Endothelial cell of umbilical vein (primary cell): ENCODE measurements at places on chromosomes 3 and 15.

GRCh38 chr3:46105306-46105919 lies 78.1 kb upstream of the XCR1 start:
- no peak overlapping the region for H3K4me3 ChIP-seq
- no peaks in the 10 kb centered on the region for H3K36me3 ChIP-seq
- no peaks in the 10 kb centered on the region for H3K4me1 ChIP-seq

DNA sequence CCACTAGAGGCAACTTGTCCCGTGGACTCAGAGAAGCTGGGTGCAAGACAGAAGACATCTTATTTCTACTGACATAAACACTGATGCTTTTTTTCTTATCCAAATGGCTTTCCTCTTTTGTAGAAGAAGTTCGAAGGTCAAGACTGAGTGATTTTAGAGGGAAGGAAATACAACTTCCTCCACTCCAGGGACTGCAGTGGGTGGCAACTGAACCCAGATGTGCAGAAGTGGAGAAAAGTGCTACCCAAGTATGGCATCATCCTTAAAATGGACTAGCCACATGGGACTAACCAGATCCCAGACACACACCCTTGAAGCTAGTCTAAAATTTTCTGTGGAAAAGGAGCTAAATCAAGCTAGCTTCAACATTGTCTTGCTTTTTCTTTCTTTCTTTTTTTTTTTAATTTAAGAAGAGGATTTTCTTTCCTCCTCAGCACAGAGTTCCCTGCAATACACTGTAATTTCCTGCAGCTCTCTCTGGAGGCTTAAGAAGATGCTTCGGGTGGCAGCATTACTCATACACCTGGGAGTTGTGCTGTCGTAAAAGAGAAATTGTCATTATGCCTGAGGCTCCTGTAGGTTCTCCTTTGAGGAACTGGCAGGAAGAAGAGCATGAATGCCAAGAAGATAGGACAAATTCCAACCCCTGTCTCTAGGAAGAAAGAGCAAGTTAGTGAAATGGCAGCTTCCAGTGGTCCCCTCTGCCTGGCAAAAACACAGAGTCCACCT lies 3.8 kb upstream of the FRMD4B start:
- no peak overlapping the region for H3K27ac ChIP-seq
- no peaks in the 10 kb centered on the region for H3K36me3 ChIP-seq
- no peaks in the 10 kb centered on the region for H3K27me3 ChIP-seq

GRCh38 chr3:44106756-44107155 lies 134.9 kb upstream of the TOPAZ1 start:
- no peaks in the 10 kb centered on the region for H3K36me3 ChIP-seq
- H3K4me3 ChIP-seq = no peak overlapping the region
- DNase-seq = no peak
- no peaks in the 10 kb centered on the region for H3K4me1 ChIP-seq

- H3K4me3 ChIP-seq = no peak overlapping the region
- no peaks in the 10 kb centered on the region for H3K36me3 ChIP-seq
- peak; percentile 79 for DNase-seq
- H3K4me1 ChIP-seq = peaks cover 50% of the 10 kb centered on the region
- no peak overlapping the region for H3K27ac ChIP-seq
Measured at GRCh38 chr3:43770426-43771103, 79.8 kb downstream of the ABHD5 start.

GRCh38 chr3:118984699-118985098 lies 49.9 kb downstream of the IGSF11 start:
- H3K4me3 ChIP-seq = no peak overlapping the region
- H3K27ac ChIP-seq = no peak overlapping the region
- H3K4me1 ChIP-seq = no peaks in the 10 kb centered on the region
- DNase-seq = no peak

GRCh38 chr15:78680431-78681075 lies 39.5 kb upstream of the CHRNB4 start:
- no peaks in the 10 kb centered on the region for H3K27me3 ChIP-seq
- no peak overlapping the region for H3K4me3 ChIP-seq
- no peak overlapping the region for H3K27ac ChIP-seq
- no peak for DNase-seq

DNA sequence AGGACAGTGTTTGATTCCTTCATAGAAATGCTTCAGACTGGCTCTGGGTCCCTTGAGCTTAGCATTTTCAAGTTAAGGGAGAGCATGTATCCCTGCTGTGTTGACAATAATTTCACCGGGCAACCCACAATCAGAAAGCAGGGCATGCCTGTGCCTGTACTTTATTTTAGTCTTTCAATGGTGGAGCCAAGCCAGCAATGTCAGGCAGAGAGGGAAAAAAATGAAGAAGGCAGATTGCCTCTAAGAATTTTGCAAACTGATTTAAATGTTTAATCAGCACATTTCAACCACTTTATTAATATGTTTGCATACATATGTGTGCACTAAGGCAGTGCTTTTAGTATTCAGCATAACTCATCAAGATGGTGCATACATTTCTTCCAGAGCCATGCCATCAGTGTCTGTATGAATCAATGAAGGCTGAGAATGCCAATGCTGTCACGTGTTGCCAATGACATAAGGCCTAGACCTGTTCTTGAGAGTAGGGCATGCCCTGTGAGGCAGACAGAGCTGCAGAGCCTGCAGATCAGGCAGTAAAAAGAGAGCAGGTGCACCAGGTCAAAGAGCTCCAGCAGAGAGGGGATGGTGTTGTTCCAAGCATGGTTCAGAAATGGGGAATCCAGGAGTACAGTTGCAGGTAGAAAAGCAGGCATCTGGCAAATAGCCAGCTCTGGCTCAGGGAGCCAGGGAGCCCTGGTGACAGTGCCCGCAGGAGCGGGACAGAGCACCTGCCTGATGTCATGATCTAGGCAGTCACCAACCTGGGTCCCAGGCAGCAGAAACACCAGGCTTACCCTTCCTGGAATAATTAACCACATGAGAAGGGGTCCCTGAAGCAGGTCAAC lies 508.5 kb downstream of the GABRG3 start:
- DNase-seq = no peak
- H3K27ac ChIP-seq = no peak overlapping the region
- no peaks in the 10 kb centered on the region for H3K36me3 ChIP-seq
- no peaks in the 10 kb centered on the region for H3K27me3 ChIP-seq
- no peak overlapping the region for H3K4me3 ChIP-seq

DNA sequence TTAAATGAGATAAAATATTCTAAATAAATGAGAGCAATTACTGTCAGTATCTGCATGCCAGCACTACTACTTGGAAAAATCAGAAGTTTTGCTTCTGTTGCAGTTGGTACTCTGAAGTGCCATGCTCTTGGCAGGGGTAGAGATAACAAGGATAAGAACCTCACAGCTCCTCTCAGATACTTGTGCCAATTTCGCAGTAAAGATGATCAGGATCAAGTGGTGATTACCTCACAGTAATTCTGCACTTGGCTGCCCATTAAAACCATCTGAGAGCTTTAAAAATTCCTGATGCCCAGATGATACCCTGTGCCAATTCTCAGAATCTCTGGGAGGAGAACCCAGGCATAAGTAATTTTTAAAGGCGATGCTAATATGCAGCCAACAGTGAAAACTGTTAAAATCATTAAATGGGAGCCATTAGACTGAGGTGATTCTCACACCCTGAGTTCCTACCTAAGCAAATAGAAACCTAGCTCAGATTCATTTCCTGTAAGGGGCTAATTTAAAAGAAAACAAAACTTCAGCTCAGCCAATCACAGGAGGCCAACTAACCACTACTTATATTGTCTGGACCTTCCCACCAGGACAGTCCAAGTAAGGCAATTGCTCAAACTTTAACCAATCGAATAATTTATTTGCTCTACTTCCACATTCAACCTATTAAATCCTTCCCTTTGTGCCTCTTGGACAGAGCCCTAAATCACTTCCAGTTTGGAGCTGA lies 171.2 kb downstream of the KCNMB2 start:
- H3K4me3 ChIP-seq = no peak overlapping the region
- no peaks in the 10 kb centered on the region for H3K27me3 ChIP-seq
- no peak overlapping the region for H3K27ac ChIP-seq
- H3K4me1 ChIP-seq = no peaks in the 10 kb centered on the region

DNA sequence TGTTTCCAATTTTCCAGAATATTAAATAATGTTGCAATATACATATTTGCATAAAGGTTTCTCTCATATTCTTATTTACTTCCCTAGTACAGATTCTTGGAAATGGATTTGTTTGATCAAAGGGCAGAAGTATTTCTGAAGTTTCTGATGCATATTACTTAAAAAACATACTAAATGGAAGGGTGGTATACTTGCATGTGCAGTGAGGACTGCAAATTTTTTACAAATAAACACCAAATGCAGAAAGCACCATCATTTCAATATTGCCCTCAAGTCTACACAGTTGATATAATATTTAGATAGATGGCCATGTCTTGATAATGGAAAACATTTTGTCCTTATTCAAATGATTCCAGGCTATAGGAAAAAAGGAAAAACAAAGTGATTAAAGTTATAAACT lies 12.3 kb downstream of the TM4SF18 start:
- peaks cover 5% of the 10 kb centered on the region for H3K4me1 ChIP-seq
- H3K36me3 ChIP-seq = peaks cover 11% of the 10 kb centered on the region
- H3K27me3 ChIP-seq = no peaks in the 10 kb centered on the region
- no peak overlapping the region for H3K4me3 ChIP-seq

- H3K27ac ChIP-seq = peak overlapping the region; percentile 71
- DNase-seq = peak; percentile 56
- no peaks in the 10 kb centered on the region for H3K27me3 ChIP-seq
Measured at GRCh38 chr15:63156755-63157117, 541 bp downstream of the RPS27L start.

DNA sequence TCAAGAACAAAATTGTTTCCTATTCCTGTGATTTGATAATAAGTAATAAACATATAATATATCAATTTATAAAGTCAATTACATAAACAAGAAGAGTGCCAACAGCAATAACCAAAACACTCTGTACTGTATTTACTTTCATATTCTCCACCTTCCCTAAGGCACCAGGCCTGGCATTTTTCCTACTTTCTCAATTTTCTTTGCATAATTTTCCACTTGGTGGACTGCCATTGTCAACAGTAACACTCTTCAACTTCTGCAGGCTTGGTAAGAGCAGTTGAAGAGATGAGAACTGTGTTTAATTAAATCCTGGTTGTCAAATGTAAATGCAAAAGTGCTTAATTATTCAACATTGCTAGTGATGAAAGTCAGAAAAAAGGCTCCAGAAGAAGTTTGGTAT lies 229.8 kb upstream of the PLSCR5 start:
- no peak overlapping the region for H3K27ac ChIP-seq
- no peaks in the 10 kb centered on the region for H3K27me3 ChIP-seq
- no peaks in the 10 kb centered on the region for H3K36me3 ChIP-seq
- H3K4me1 ChIP-seq = no peaks in the 10 kb centered on the region
- peak; percentile 19 for DNase-seq

- H3K36me3 ChIP-seq = no peaks in the 10 kb centered on the region
- no peak for DNase-seq
- no peaks in the 10 kb centered on the region for H3K4me1 ChIP-seq
- no peak overlapping the region for H3K4me3 ChIP-seq
- H3K27me3 ChIP-seq = no peaks in the 10 kb centered on the region
- H3K27ac ChIP-seq = no peak overlapping the region
Measured at GRCh38 chr15:93835344-93835743, 396.0 kb upstream of the MCTP2 start.

GRCh38 chr15:59177317-59177660 lies 29.4 kb upstream of the LDHAL6B start:
- peaks cover 21% of the 10 kb centered on the region for H3K4me1 ChIP-seq
- DNase-seq = no peak
- H3K36me3 ChIP-seq = peaks cover 9% of the 10 kb centered on the region
- H3K4me3 ChIP-seq = no peak overlapping the region
- H3K27ac ChIP-seq = no peak overlapping the region

- H3K27ac ChIP-seq = peak overlapping the region; percentile 77
- no peak for DNase-seq
- no peak overlapping the region for H3K4me3 ChIP-seq
- peaks cover 46% of the 10 kb centered on the region for H3K4me1 ChIP-seq
- H3K36me3 ChIP-seq = peaks cover 42% of the 10 kb centered on the region
Measured at GRCh38 chr3:128073185-128073725, 21.0 kb downstream of the SEC61A1 start.

DNA sequence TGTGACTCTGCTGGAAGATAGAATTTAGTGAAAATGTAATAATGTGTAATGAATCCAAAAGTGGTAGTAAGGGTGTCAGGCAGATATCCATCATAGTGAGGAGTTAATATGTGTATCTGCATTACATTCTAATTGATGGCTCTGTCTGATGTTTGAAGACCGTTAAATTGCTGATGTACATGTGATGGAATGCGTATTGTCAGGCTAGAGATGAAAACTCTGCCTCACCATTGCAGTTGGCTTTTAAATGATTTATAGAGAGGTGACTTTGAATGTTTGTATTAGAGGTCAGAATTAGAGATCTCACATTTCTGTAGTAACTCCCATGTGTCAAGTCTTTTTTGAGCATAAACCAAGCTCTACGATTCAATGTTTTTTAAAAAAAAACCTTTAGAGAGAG lies 234.6 kb downstream of the NAALADL2 start:
- no peaks in the 10 kb centered on the region for H3K4me1 ChIP-seq
- H3K27me3 ChIP-seq = no peaks in the 10 kb centered on the region
- no peak overlapping the region for H3K4me3 ChIP-seq
- no peak overlapping the region for H3K27ac ChIP-seq
- H3K36me3 ChIP-seq = no peaks in the 10 kb centered on the region

DNA sequence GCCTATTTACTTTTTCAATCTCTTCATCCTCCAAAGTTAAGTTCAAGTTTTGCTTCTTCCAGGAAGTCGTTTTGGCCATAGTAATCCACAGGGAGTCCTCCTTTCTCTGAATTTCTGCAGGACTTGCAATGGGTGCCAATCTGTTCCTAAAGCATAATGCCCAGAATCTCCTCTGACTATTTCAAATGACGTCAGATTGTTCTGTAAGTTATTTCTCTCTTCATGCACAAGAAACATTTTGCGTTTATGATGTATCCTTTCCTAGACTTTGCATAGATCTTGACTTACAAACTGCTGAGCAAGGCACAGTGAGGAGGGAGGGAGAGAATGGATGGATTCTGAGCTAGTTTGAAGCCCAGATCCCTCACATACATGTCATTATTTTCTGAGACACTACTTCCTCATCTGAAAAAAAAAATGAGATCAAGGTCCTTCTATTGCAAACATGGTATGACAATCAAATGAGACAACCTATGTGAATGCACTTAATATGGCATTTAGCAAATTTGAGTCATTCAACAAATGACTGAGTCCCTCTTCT lies 103.1 kb downstream of the MEX3B start:
- H3K27me3 ChIP-seq = no peaks in the 10 kb centered on the region
- H3K4me1 ChIP-seq = no peaks in the 10 kb centered on the region
- no peaks in the 10 kb centered on the region for H3K36me3 ChIP-seq
- no peak overlapping the region for H3K27ac ChIP-seq

- no peak for DNase-seq
- no peaks in the 10 kb centered on the region for H3K27me3 ChIP-seq
- H3K36me3 ChIP-seq = no peaks in the 10 kb centered on the region
- no peak overlapping the region for H3K27ac ChIP-seq
Measured at GRCh38 chr3:66237552-66237951, 16.8 kb downstream of the SLC25A26 start.

GRCh38 chr15:33045066-33045810 lies 149.3 kb downstream of the FMN1 start:
- no peak overlapping the region for H3K27ac ChIP-seq
- H3K27me3 ChIP-seq = no peaks in the 10 kb centered on the region
- no peaks in the 10 kb centered on the region for H3K4me1 ChIP-seq
- H3K36me3 ChIP-seq = no peaks in the 10 kb centered on the region

- H3K4me1 ChIP-seq = no peaks in the 10 kb centered on the region
- peaks cover 12% of the 10 kb centered on the region for H3K27me3 ChIP-seq
- H3K36me3 ChIP-seq = no peaks in the 10 kb centered on the region
- H3K4me3 ChIP-seq = no peak within 1 kb of the TSS
Measured at GRCh38 chr3:193554811-193555210, at the start of gene ATP13A4. TSS of gene ATP13A4 (minus strand) at chr3:193554895. CDS start at chr3:193554799, 96 bp downstream.
